ENCODE measurements at places on chromosomes 1 and 21.

GRCh38 chr1:206490771-206491405 is 16.4 kb upstream of the RASSF5 start:
- no peak for DNase-seq

- peak; percentile 66 for DNase-seq
Measured at GRCh38 chr1:200670242-200671118, 773 bp upstream of the DDX59 start.

DNA sequence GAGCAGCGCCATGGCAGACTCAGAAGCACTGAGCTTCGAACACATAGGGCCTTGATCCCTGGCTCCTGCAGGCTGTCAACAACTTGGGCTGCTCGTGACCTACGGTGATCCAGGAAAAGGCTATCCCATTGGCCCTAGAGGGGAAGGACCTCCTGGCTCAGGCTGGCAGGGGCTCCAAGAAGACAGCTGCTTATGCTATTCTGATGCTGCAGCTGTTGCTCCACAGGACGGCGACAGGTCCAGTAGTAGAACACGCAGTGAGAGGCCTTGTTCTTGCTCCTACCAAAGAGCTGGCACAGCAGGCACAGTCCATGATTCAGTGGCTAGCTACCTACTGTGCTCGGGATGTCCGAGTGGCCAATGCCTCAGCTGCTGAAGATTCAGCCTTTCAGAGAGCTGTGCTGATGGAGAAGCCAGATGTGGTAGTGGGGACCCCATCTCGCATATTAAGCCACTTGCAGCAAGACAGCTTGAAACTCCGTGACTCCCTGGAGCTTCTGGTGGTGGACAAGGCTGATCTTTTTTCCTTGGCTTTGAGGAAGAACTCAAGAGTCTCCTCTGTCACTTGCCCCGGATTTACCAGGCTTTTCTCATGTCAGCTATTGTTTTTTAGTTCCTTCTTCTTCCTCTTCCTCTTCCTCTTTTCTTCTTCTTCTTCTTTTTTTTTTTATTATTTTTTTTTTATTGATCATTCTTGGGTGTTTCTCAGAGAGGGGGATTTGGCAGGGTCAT is 18.9 kb downstream of the ITLN2 start:
- DNase-seq, result no peak

- DNase-seq, result peak; percentile 50
Measured at GRCh38 chr1:53736290-53736689, 2.7 kb downstream of the GLIS1 start.

DNA sequence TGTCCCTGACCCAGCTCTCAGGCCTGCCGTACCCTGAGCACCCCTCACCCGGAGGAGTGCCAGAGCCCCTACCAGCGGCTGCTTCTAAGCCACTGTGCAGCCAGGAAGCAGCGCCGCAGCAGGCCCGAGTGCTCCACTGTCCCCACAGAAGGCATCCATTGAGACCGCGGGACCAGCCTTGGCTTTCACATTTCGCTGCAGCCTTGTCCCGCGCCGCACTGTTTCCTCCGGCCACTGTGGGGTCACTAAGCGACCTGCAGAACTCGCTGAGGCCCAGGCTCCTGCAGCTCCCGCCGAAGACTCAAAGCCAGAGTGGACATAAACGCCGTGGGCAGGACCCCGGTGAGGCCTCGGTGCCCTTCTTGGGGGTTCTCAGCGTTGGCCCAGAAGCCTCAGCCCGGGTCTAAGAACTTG is 3.0 kb downstream of the ALX3 start:
- DNase-seq, result no peak

DNA sequence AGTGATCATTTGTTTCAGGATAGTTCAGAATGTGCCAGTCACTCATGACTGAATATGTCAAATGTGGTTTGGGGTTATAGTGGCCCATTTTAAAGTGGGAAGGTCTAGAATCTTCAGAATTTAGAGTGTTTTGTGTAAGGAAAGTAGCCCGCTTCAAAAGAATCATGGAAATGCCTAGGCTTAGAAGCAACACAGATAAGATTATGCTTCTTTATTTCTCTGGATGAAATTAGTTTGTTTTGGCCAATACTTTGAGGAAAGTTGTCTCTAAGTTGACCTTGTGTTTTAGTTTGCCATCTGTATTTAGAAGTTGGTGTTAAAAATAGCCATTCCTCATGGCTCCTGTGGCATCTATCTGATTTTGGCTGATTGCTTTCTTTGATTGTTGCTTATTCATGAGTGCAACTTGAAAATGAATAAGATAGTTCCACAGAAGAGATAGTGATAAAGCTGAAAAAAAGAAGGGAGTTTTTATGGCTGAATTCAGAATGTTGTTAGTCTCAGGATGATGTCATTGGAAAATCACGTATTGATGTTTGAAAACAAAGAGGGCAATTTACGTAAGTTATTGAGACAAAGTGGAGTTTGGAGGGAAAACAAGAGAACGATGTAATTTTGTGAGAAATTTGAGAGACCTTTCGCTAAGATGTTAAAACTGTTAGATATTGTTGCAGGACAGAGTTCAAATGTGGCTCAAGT is 71.9 kb downstream of the PLA2G4A start:
- DNase-seq, result no peak

GRCh38 chr1:37741662-37742061 is 23.3 kb downstream of the EPHA10 start:
- no peak for DNase-seq

DNA sequence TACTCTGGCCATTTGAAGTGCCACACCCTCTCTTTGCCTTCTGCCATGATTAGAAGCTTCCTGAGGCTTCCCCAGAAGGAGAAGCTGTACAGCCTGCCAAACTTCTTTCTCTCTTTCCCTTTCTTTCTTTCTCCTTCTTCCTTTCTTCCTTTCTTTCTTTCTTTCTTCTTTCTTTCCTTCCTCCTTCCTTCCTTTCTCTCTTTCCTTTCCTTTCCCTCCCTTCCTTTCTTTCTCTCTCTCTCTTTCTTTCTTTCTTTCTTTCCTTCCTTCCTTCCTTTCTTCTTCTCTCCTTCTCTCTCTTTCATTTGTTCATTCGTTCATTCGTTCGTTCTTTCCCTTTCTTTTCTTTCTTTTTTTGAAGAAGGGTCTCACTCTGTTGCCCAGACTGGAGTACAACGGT is 931.0 kb downstream of the TTLL7 start:
- DNase-seq, result no peak

DNA sequence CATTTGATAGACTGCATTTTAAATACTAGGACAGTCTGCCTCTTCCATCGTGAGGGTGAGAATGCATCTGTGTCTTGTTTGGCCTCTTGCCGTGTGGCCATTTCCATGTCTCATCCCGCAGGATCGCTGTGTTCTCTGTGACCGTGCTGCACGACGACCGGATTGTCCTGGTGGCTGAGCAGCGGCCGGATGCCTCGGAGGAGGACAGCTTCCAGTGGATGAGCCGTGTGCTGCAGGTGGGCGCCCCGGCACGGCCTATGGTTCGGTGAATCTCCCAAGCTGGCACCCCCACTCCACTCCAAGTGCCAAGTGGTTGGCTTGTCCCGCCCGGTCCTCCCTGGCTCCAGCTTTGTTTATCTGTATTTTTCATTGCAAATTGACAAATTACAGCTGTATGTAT is 55.2 kb downstream of the S100B start:
- no peak for DNase-seq

GRCh38 chr1:51535006-51535592 is 16.0 kb upstream of the EPS15 start:
- DNase-seq, result peak; percentile 46

DNA sequence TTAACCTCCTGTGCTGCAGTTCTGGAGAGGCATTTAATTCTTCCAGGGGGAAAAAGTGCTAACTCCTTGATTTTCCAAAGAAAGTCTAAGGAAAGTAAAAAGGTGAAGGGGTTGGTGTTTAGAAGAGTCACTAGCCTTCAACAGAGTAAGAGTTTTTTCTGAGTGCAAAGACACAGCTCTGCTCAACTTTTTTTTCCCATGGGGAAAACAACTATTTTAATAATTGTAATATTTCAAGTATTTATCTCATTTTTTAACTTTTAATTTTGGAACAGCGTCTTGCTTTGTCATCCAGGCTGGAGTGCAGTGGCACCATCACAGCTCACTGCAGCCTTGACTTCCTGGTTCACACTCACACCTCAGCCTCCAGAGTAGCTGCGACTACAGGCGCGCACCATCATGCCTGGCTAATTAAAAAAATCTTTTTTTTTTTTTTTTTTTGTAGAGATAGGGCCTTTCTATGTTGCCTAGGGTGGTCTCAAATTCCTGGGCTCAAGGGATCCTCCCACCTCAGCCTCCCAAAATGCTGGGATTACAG is 202.6 kb downstream of the APP start:
- DNase-seq, result no peak

GRCh38 chr1:215114154-215114933 is 31.8 kb downstream of the KCNK2 start:
- DNase-seq, result peak; percentile 91

- DNase-seq, result no peak
Measured at GRCh38 chr1:25174730-25175612, 57.3 kb downstream of the SYF2 start.

DNA sequence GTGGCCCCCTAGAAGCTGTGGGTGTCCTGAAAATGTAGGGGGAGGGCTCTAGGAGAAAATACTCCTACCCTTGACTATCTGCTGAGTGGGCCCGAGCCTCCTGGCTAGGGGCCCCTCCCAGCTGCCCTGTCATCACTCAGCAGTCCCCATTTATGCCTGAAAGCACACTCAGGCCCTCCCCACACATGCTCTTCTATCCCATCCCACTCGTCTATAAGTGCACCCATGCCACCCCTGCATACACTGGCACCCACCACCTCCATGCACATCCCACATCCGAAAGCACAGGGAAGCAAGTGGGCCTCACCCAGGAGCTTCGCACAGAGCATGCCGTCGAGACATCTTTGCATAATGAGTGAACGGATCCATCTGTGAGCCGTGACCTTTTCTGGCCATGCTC is 80.4 kb upstream of the POU3F1 start:
- DNase-seq, result no peak

- no peak for DNase-seq
Measured at GRCh38 chr1:221289103-221289502, 409.9 kb downstream of the HLX start.

- no peak for DNase-seq
Measured at GRCh38 chr1:180901076-180901990, 11.4 kb upstream of the KIAA1614 start.

GRCh38 chr1:227388214-227389168 is 70.2 kb upstream of the CDC42BPA start:
- DNase-seq, result peak; percentile 13

DNA sequence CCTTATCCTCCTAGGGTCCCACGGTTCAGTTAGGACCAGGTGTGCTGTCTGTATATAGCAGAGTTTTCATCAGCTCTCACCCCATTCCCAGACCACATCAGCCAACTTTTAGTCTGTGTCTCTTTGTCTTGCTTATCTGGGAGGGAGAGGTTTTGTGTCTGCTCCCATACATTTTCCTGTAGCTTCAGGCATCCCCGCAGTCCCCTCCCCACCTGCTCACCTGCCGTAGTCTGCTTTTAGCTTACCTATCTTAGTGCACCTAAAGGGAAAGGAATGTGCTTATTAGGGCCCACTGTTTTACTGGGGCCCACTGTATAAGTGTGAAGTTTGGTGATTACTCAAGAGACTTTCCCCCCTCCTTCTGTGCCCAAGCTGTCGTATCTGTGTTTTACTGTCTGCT is 225.1 kb downstream of the PLA2G4A start:
- DNase-seq, result no peak

DNA sequence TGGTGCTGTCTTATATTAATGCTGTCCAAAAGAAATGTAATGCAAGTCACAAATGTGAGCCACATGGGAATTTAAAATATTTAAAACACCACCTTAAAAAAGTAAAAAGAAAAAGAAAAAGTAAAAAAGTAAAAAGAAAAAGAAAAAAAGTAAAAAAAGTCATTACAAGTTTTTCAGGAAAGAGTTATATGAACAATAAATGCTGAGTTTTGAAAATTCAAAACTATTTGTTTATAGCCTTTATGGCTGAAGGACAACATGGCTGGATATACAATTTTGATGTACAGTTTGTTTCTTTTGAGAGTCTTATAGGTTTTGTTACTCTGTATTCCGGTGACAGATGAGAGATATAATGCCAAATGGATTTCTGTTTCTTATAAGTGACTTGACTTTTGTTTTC is 29.1 kb downstream of the GPR88 start:
- DNase-seq, result no peak

DNA sequence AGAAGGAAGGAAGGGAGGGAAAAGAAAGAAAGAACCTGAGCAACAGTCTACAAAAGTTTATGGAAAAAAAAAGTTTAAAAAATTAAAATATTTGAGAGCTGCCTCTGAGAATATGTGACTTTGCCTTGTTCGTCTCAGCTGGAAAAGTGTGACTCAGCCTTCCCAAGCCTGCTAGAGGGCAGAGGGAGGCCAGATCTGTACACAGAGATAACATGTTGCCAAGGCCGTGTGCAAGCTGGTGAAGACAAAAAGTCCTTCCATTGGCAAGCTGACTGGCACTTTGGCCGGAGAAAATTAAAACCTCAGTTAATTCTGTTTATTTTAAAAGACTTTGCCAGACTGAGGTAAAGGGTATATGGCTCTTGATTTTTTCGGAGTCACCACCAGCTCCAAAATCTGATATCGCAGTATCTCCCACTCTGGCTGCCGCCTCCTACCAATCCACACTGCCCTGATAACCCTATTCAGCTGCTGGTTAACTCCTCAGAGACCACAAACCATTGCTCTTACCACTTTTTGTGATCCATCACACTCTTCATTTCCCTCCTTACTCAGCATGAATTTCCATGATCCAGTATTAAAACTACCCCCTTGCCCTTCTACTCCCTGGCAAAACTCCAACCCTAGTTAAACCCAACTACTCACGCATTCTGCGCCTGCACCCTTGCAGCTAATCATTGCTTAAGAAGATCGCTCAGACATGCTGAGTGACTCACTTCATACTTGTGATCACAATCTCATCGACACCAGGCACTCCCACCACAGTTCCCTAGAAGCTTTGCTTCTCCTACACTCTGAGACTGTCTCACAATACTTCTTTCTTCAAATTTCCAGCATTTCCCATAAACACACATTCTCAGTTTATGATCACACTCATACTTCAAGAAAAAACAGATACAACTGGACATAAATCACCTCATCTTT is 5.7 kb upstream of the PPP1R15B start:
- DNase-seq, result peak; percentile 99

GRCh38 chr1:185488808-185489207 is 171.8 kb upstream of the IVNS1ABP start:
- no peak for DNase-seq

- peak; percentile 37 for DNase-seq
Measured at GRCh38 chr1:38028105-38028591, 15.6 kb downstream of the UTP11 start.

- no peak for DNase-seq
Measured at GRCh38 chr1:239655023-239655422, 268.7 kb downstream of the CHRM3 start.

DNA sequence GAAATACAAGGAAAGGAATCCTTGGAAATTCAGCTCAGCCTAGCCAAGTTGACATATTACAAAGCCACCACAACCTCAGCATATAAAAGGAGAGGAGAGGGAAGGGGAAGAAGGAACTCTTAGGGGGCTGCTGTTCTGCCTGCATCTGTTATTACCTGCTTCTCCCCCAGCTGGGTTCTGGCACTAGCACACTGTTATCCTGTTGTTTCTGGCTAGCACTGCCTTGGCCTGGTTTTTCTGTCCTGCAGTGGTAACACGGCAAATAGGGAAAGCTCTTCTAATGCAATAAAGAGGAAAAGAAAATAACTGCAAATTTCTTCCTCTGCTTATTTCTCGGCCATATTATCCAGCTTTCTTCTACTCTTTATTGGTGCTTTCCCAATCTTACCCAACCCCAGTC is 16.5 kb upstream of the VCAM1 start:
- no peak for DNase-seq
